ENCODE measurements at places on chromosomes 13 and 19. TPM values are rescaled to one million over a fixed set of nuclear protein-coding genes. Genes with fewer than 3 reads are reported as not detected.

DNA sequence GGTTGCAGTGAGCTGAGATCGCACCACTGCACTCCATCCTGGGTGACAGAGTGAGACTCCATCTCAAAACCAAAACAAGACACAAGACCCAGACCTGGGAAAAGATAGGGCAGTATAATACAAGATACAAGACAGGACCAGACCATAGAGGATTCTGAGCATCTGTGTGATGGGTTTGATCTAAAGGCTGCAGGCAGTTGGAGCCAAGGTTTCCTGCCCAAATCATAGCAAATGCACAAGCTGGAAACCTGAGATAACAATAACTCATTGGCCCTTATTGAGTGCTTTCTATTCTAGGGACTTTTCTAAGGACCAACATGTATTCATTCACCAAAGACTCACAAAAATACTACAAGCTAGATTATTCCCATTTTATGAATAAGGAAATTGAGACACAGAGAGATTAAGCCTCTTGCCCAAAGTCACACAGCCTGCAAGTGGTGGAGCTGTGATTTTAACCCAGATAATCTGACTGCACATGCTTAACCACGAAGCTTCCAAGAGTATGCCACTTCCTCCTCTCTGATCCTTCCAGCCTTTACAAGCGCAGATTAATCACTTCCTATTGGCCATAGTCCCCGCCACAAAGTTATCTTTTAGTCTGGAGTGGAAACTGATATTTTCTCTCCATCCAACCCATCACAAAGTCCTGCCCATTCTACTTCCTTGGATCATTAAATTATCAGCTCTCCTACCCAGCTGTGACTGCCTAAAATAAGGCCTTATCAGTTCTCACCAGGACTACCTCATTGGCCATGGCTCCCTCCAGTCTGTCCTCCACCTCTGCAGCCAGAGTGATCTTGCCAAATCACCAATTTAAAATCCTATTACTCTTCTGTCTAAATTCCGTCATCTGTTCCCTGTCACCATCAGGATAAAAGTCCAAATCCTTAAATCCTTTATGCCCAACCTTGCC is 147.2 kb downstream of the FLT1 start:
- no peaks in the 10 kb centered on the region for H3K36me3 ChIP-seq
- peak overlapping the region; percentile 1 for H3K27ac ChIP-seq
- H3K27me3 ChIP-seq: no peaks in the 10 kb centered on the region
- DNase-seq: no peak
- H3K4me1 ChIP-seq: peaks cover 30% of the 10 kb centered on the region

- H3K4me1 ChIP-seq: no peaks in the 10 kb centered on the region
- DNase-seq: no peak
- no peaks in the 10 kb centered on the region for H3K36me3 ChIP-seq
- no peaks in the 10 kb centered on the region for H3K27me3 ChIP-seq
These were observed 97.2 kb upstream of the EDNRB start for GRCh38 chr13:78015782-78016181.

Gene RB1
- 34.8 TPM for total RNA-seq

Gene TNFSF13B
- 1.2 TPM for total RNA-seq

- no peak overlapping the region for H3K27ac ChIP-seq
- no peak overlapping the region for H3K4me3 ChIP-seq
- H3K27me3 ChIP-seq: peaks cover 10% of the 10 kb centered on the region
- H3K36me3 ChIP-seq: no peaks in the 10 kb centered on the region
- H3K4me1 ChIP-seq: no peaks in the 10 kb centered on the region
These were observed 56.5 kb downstream of the HSPH1 start for GRCh38 chr13:31105020-31105795.

DNA sequence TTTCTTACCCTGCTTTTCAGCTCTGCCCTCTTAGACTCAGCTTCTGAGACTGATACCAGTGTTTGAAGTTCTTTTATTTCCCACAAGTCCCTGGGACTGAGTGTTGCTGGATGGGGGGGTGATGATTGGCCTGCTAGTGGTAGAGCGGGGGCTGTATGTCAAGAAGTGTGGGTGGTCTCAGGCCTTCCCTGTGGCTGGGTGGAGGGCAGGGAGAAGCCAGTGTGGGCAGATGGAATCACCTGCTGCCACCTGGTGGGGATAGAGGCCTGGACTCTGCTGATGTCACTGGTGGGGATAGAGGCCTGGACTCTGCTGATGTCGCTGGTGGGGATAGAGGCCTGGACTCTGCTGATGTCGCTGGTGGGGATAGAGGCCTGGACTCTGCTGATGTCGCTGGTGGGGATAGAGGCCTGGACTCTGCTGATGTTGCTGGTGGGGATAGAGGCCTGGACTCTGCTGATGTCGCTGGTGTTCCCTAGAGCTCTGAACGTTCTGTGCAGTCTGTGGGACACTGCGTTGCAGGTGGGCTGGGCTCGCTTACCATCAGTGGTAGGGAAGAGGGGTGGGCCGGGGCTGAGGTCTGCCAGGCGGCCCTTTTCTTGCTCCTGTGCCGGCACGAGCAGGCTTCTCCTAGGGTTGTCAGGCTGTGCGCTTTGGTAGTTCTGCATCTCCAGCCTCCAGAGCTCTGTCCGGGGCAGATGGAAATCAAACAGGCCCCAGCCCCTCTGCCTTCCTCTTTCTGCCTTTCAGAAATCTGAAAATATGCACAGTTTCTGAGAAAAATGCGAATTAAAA is 101.3 kb downstream of the ARHGEF7 start:
- no peak for DNase-seq
- H3K4me3 ChIP-seq: no peak overlapping the region

Gene ATP4B
- not detected for total RNA-seq

- H3K27ac ChIP-seq: peak overlapping the region; percentile 92
- H3K4me3 ChIP-seq: no peak overlapping the region
- DNase-seq: peak; percentile 98
These were observed 180.5 kb downstream of the COL4A1 start for GRCh38 chr13:110126391-110126961.

Gene LSR
- total RNA-seq: 1.0 TPM

DNA sequence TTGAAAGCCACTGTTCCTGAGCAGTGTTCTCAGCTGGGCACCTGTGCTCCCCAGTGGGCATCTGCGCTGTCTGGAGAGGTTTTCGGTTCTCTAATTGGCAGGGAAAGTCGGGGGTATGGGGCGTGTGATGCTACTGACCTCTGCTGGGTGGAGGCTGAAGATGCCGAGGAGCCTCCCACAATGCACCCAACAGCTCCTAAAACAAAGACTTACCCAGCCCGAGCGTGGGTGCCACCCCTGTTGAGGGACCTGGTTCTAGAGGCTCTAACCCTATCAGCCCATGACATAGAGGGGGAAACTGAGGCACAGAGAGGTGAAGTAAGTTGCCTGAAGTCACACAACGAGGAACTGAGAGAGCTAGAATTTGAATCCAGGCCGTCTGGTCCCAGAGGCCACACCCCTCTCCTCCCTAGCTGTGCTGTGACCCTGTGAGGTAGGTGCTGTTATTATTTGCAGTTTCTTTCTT is 2.3 kb downstream of the SPACA4 start:
- no peak for DNase-seq
- H3K4me3 ChIP-seq: no peak overlapping the region
- H3K36me3 ChIP-seq: no peaks in the 10 kb centered on the region
- H3K4me1 ChIP-seq: no peaks in the 10 kb centered on the region
- H3K27ac ChIP-seq: no peak overlapping the region
- no peaks in the 10 kb centered on the region for H3K27me3 ChIP-seq

Gene TMEM150B
- not detected for total RNA-seq

Gene FCGBP
- total RNA-seq: not detected

Gene HMGB1
- 675 TPM for total RNA-seq

Gene TLE6
- 2.0 TPM for total RNA-seq

Gene FUT6
- total RNA-seq: not detected

- H3K4me3 ChIP-seq: no peak overlapping the region
- no peaks in the 10 kb centered on the region for H3K4me1 ChIP-seq
- DNase-seq: no peak
- no peaks in the 10 kb centered on the region for H3K36me3 ChIP-seq
These were observed 66.1 kb downstream of the SLC10A2 start for GRCh38 chr13:103000157-103000556.

GRCh38 chr19:18093439-18094161 is 4.0 kb upstream of the MAST3 start:
- no peak for DNase-seq
- H3K27ac ChIP-seq: no peak overlapping the region
- no peaks in the 10 kb centered on the region for H3K36me3 ChIP-seq
- H3K27me3 ChIP-seq: peaks cover 9% of the 10 kb centered on the region
- no peak overlapping the region for H3K4me3 ChIP-seq

Gene ZIC2
- not detected for total RNA-seq

Gene TMEM59L
- total RNA-seq: 0.25 TPM

DNA sequence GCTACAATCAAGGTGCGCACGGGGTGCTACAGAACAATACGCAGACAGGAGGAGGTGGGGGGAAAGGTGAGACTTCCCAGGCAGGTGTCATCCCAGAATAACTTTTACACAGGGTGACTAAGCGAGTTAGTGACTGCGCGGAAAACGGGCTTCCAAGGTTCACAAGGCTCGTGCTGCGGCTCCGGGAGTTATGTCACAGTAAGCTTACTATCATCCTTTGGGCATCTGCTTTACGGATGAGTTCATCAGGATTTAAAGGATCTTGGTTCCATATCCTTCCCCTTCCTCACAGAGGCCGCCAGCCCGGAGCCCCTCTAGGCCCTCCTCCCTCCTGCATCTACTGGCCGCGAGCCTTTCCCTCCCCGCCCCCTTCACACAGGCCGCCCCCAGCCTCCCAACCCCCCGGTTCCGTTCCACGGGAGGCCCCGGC is 474 bp upstream of the IFT88 start:
- H3K4me1 ChIP-seq: peaks cover 8% of the 10 kb centered on the region
- H3K4me3 ChIP-seq: peak overlapping the region; percentile 74
- H3K36me3 ChIP-seq: no peaks in the 10 kb centered on the region
- no peak for DNase-seq
- H3K27me3 ChIP-seq: no peaks in the 10 kb centered on the region

DNA sequence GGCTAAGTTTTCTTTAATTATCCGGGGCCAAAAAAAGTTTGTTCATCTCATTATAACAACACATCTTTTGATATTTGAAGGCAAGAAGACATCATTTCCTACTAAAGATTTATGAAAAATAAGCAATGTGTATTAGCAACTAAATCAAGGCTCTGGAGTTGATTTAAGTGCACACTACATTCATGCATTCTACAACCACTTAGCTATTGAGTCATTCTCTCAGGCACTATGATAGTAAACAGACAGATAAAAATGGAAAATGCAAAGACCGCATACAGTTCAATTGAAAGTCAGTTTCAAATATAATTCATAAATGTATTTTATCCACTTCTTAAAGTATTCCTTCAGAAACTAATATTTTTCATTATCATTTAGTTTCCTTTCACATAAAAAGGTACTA is 1395.2 kb downstream of the PCDH9 start:
- H3K36me3 ChIP-seq: no peaks in the 10 kb centered on the region
- H3K4me3 ChIP-seq: no peak overlapping the region
- no peaks in the 10 kb centered on the region for H3K4me1 ChIP-seq
- DNase-seq: no peak
- no peak overlapping the region for H3K27ac ChIP-seq

DNA sequence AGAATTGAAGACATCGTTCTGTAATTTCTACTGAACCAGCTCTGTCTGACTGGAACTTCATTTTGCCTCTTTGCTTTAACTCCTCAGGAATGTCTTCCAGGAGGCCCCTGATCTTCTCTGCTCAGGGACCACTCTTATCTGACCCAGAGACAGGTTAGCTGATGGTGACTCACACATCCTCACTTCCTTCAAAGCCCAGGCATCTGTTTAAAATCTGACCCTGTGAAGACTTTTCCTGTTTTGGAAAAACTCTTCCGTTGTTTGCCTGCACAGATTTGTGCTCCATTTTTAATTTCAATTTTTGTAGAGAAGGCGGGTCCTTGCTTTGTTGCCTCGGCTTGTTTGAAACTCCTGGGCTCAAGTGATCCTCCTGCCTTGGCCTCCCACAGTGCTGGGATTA is 1.6 kb downstream of the ARL11 start:
- peaks cover 37% of the 10 kb centered on the region for H3K4me1 ChIP-seq
- peak overlapping the region; percentile 62 for H3K27ac ChIP-seq
- no peak overlapping the region for H3K4me3 ChIP-seq
- no peaks in the 10 kb centered on the region for H3K27me3 ChIP-seq
- no peaks in the 10 kb centered on the region for H3K36me3 ChIP-seq
- DNase-seq: peak; percentile 76

- H3K4me3 ChIP-seq: no peak overlapping the region
- H3K27ac ChIP-seq: peak overlapping the region; percentile 43
- H3K27me3 ChIP-seq: no peaks in the 10 kb centered on the region
- H3K36me3 ChIP-seq: no peaks in the 10 kb centered on the region
- peaks cover 13% of the 10 kb centered on the region for H3K4me1 ChIP-seq
- no peak for DNase-seq
These were observed 505.6 kb downstream of the GPC5 start for GRCh38 chr13:91904005-91904404.

Gene DAND5
- 0.20 TPM for total RNA-seq

- no peaks in the 10 kb centered on the region for H3K4me1 ChIP-seq
- no peak overlapping the region for H3K27ac ChIP-seq
- no peaks in the 10 kb centered on the region for H3K36me3 ChIP-seq
- H3K4me3 ChIP-seq: no peak overlapping the region
- no peak for DNase-seq
- H3K27me3 ChIP-seq: no peaks in the 10 kb centered on the region
These were observed 362.5 kb downstream of the ZNF536 start for GRCh38 chr19:30734669-30735068.

DNA sequence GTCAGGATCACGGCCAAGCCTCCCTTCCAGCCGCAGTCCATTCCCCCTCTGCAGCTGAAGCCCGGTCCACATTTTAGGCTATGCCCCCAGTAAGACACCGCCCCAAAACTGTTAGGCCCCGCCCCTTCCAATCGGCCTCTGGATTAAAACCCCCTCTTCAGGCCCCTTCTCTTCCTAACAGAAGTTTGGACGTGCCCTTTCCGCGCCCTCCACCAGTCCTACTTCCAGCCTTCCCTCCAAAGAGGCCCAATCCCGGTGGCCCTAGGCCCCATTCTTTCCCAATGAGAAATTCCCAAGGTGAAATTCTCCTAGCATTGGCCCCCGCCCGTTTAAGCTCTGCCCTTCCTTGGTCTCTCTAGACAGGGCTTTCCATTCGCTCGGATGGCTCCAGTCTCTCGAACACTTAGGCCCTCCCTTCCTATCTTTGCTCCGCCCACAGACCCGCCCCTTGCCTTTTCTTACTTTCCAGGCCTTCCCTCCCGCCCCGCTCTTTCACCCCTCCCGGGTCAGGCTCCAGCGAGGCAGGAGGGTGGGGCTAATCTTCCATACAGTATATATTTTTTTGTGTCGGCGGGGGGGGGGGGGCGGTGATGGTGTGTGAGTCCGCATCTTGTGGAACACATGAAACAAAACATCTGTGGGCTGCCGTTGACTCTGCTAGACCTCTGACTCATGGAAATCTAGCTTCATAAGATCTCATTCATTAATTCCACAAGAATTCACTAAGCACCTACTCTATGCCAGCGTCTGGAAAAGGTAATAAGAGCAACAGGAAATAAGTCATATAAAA is 13.6 kb downstream of the LTBP4 start:
- H3K36me3 ChIP-seq: no peaks in the 10 kb centered on the region
- peak; percentile 78 for DNase-seq
- H3K4me1 ChIP-seq: peaks cover 19% of the 10 kb centered on the region
- peak overlapping the region; percentile 26 for H3K4me3 ChIP-seq

DNA sequence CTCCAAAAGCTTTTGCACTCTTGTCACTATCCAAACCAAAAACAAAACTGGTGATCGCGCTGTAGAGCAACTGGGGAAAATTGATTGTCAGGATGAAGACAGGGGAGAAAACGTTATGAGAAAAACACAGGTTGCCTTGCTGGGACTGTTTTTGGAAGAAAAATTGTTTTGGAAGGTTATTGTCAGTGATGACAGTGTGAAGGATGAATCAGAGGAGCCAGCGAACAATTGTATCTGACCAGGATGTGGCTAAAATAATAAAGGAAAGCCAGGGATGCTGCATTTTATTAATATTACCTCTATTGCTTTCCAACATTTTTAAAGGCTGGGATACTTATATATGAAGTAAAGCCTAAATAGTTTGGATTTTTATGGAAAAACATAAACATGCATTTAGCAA is 334.0 kb downstream of the SPRY2 start:
- H3K4me3 ChIP-seq: no peak overlapping the region
- H3K27ac ChIP-seq: no peak overlapping the region
- no peaks in the 10 kb centered on the region for H3K36me3 ChIP-seq
- no peaks in the 10 kb centered on the region for H3K27me3 ChIP-seq
